ENCODE measurements at places on chromosomes 2 and 18.

GRCh38 chr2:129443865-129444739, 535.4 kb upstream of the RAB6C start:
- DNase-seq = no peak

DNA sequence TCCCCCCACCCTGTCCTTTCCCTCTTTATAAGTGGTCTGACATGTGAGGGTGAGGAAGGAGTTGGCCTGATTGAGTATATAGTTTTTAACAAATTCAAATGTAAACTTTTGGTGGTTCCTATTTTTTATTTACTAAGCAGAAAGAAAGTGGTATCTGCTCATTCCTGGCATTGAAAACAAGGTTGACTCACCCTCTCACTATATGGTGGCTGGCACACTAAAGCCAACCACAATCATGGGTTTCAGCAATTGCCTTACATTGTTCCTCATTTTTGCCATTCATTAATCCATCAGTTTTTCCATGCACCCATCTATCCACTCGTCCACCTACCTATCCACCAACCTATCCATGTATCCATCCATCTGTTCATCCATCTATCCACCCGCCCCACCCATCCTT, 75.4 kb upstream of the IGFBP5 start:
- no peak for DNase-seq

- no peak for DNase-seq
Measured at GRCh38 chr2:78707776-78708386, 317.6 kb upstream of the REG3G start.

GRCh38 chr2:234099266-234099665, 48.8 kb downstream of the SPP2 start:
- no peak for DNase-seq
